ENCODE measurements at places on chromosomes 7 and 10.

GRCh38 chr10:80156216-80156615, 23.7 kb downstream of the PLAC9 start:
- no peak for DNase-seq

DNA sequence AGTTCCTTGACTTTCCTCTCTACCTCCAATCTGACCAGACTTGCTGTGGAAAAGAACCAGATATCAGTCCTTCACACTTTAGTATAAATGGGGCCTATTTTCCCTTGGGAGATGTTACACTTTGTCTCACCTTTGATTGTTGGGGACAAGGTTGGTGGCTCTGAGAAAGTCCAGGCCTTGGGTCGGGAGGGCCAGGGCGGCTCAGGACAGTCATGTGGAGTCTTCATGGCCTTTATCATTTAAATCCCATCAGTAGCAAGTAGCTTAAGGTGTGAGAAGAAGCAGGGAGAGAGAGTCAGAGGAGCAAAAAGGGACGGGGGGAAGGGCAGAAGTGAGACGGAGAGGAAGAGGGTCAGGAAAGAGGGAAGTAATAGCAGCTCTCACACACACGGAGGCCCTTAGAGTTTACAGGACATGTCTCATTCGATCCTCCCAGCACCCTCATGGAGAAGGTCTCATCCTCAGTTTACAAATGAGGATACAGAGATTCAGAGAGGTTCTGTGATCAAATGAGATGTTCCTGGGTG, 40.5 kb downstream of the TBATA start:
- no peak for DNase-seq

DNA sequence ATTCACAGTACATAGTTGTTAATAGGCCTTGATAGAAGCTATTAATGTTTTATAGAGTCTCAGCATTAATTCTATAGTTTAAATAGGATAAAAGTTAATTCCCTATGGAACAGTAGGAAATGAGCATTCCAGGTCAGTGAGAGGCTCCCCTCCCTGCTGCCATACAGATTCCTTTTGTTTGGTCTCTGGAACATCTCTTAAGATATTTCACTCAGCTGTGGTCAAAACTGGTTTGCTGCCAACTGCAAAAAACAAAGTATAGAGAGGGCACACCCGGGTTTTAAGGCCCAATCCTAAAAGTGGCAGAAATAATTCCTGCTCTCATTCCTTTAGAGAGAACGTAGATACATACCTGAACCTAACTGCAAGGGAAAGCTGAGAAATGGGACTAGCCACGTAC, 51.3 kb downstream of the MDFIC start:
- peak; percentile 43 for DNase-seq

DNA sequence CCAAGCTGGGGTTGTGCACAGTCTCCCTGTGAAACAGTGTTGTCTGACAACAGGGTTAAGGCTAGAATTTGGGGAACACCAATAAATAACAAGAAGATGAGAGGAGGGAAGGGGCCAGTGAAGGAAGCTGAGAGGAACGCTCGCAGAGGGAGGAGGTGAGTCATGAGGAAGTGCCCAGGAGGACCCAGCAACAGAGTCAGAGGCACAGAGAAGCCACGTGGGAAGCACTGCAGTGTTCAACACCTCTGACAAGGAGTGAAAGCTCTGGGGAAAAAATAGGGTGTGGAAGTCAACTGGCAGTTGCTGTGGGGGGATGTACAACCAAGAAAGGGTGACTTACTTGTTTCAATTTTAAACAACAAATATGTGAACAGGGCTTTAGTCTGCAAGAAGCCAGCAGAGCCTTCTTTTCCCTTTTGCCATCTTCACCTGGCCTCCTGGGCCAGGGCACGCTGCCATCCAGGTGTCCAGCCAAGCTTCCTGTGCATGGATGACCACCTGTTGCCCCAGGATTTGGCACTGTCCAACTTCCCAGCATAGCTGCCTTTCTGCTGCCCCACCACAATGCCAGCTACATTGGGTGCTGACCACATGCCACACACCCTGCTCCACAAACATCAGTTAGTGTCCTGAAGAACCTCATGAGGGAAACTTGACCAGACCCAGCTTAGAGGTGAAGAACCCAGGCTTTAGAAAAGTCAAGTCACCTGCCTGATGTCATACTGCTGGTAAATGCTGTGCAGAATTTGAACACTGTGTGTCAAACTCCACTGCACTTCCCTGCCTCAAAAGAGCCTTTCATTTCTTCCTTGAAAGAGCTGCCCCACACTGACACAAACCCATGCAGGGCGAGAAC, 69.6 kb downstream of the ATXN7L1 start:
- DNase-seq, result peak; percentile 86

Measured in AG08395 (cell line).